Right atrium auricular region (tissue), 2 donors: ENCODE measurements at places on chromosomes 7 and 10. TPM values are rescaled to one million over a fixed set of nuclear protein-coding genes. Genes with fewer than 3 reads are reported as not detected.

- no peaks in the 10 kb centered on the region for H3K27me3 ChIP-seq
- no peak overlapping the region for H3K27ac ChIP-seq
- no peaks in the 10 kb centered on the region for H3K36me3 ChIP-seq
- no peak overlapping the region for H3K4me3 ChIP-seq
Measured at GRCh38 chr10:116769791-116770190, 27.4 kb upstream of the HSPA12A start.

- H3K4me1 ChIP-seq: no peaks in the 10 kb centered on the region
- H3K4me3 ChIP-seq: no peak overlapping the region
- no peak overlapping the region for H3K27ac ChIP-seq
- DNase-seq: no peak
- H3K36me3 ChIP-seq: no peaks in the 10 kb centered on the region
Measured at GRCh38 chr10:78954689-78955088, 114.1 kb upstream of the ZMIZ1 start.

- H3K4me1 ChIP-seq: no peaks in the 10 kb centered on the region
- DNase-seq: no peak
- H3K27me3 ChIP-seq: no peaks in the 10 kb centered on the region
- no peak overlapping the region for H3K4me3 ChIP-seq
- H3K36me3 ChIP-seq: peaks cover 12% of the 10 kb centered on the region
Measured at GRCh38 chr7:102093599-102094315, 192.9 kb upstream of the SH2B2 start.

DNA sequence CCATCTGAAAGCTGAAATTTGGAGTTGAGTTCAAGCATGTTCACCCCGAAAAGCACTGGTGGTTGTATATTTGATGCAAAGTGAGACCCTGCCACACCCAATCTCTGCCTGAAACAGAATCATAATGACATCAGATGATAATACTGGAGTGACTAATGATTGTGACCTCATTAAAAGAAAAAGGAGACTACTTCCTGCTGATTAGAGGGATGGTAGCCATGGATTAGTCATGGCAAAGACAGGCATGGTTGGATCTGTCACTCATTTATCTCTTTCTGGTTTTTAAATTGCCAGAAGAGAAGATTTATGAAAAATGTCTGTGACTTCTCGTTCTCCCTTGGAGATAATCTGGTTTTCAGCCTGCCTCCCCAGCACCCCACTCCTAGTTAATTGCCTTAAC is 101.2 kb downstream of the BAMBI start:
- no peaks in the 10 kb centered on the region for H3K4me1 ChIP-seq
- no peaks in the 10 kb centered on the region for H3K27me3 ChIP-seq
- no peak overlapping the region for H3K27ac ChIP-seq

DNA sequence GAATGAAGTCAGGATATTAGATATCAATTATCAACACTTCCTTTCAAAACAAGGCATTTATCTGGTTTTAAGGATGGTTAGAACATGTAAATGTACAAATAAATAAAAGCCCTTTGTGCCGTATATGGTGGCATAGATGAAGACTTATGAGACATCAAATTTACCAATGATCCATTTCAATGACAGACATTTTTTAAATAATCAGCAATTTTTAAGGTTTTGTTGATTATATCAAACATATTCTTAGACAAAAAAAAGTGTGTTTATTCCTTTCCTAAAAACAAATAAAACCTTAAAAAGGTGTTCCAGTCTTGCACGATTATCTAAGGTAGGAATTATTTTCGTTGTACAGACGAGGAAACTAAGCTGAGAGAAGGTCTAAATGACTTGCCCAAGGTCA is 13.8 kb downstream of the APBB1IP start:
- H3K36me3 ChIP-seq: no peaks in the 10 kb centered on the region
- no peak for DNase-seq
- no peaks in the 10 kb centered on the region for H3K4me1 ChIP-seq
- no peaks in the 10 kb centered on the region for H3K27me3 ChIP-seq

- no peak overlapping the region for H3K27ac ChIP-seq
- no peak overlapping the region for H3K4me3 ChIP-seq
- DNase-seq: no peak
- H3K4me1 ChIP-seq: no peaks in the 10 kb centered on the region
- H3K27me3 ChIP-seq: no peaks in the 10 kb centered on the region
Measured at GRCh38 chr7:89731751-89732445, 422.4 kb upstream of the STEAP1 start.

DNA sequence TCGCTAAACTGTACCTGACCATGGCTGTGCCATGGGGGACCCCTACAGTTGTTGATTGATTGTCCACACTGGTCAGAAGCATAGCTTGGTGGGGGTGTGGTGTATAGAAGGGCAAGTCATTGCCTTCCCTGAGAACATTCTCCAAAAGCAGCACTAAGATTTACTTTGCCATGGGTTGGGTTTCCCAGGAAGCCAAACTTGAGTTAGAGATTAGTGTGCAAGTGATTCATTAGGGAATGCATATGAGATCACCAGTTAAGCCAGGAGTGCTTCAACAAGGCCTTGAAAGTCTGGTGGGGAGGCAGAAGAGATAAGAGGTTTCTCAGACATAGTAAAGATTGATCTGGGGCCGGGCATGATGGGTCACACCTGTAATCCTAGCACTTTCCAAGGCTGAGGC is 21.4 kb upstream of the TPST1 start:
- H3K27me3 ChIP-seq: no peaks in the 10 kb centered on the region
- no peaks in the 10 kb centered on the region for H3K36me3 ChIP-seq
- H3K4me1 ChIP-seq: no peaks in the 10 kb centered on the region
- no peak overlapping the region for H3K27ac ChIP-seq

- H3K27ac ChIP-seq: no peak overlapping the region
- no peaks in the 10 kb centered on the region for H3K4me1 ChIP-seq
- H3K27me3 ChIP-seq: no peaks in the 10 kb centered on the region
- H3K4me3 ChIP-seq: no peak overlapping the region
Measured at GRCh38 chr10:88500656-88501055, 82.5 kb downstream of the RNLS start.

Gene ELN
- 149 TPM for total RNA-seq
